HFF-Myc (cell line): ENCODE measurements at places on chromosomes 12 and 14.

DNA sequence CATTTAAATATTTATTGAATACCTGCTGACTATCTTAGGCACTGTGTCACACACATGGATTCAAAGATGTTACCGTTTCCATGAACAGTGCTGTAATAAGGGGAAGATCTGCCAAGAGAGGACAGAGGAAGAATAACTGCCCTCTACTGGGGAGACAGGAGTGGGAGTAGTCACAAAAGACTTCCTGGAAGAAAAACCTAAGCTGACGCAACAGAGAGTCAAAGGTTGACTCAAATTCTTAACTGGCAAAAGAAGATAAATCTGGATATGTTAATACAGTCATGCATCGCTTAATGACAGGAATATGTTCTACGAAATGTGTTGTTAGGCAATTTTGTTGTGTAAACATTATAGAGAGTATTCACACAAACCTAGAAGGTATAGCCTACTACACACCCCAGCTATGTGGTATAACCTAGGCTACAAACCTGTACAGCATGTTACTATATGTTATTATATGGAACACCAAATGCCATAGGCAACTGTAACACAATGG lies 51.5 kb downstream of the DCAF5 start:
- DNase-seq: no peak

DNA sequence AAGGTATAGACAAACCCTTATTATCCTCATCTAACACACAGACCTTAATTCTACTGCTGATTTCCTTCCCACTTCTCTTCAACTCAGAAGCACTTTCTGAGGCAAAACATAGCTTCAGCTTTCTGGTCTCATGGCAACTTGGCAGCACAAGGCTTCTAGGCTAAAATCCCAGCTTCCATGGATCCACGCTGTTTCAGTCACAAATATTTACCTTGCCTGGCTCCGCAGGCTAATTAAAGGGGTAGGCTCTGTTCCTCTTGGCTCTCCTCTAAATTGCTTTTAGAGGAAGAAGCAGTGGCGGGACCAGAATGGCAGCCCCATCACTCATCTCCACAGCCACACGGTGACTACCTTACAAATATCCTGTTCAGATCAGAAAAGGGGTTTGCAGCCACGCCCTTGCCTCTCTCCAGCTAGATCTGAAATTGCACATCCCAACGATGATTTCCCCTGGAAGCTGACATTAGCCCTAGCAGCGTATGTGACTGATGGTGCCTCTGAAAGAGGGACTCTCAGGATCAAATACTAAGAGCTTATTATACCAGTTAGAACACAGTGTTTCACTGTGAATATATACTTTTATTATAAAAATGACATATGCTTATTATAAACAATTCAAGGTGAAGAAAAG lies 221.5 kb upstream of the NUDT4 start:
- DNase-seq: no peak

DNA sequence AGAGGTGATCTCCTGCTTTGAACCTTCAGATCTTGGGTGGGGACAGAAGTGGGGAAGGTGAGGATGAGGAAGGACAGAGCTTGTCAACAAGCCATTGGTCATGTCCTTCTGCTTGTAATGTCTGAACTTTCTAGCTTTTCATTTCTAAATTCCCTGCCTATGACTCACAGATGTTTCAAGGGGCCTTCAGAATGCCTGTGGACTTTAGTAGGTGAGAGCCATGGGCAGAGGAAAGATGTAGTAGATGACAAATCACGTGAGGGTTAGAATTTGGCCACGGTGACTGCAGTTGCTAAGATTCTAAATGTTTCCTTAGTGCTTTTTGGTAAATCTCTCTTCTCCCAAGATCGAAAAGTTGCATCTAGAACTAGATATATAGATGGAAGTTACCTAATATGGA lies 18.7 kb upstream of the CREBL2 start:
- DNase-seq: no peak

- DNase-seq: no peak
Observed at GRCh38 chr12:83010169-83010804, 323.6 kb downstream of the TMTC2 start.

- DNase-seq: no peak
Observed at GRCh38 chr14:76262641-76263040, 110.9 kb downstream of the GPATCH2L start.

- DNase-seq: peak; percentile 63
Observed at GRCh38 chr14:75452900-75453816, 25.3 kb downstream of the JDP2 start.

GRCh38 chr14:24809135-24809534 lies 175.1 kb upstream of the GZMB start:
- DNase-seq: no peak

DNA sequence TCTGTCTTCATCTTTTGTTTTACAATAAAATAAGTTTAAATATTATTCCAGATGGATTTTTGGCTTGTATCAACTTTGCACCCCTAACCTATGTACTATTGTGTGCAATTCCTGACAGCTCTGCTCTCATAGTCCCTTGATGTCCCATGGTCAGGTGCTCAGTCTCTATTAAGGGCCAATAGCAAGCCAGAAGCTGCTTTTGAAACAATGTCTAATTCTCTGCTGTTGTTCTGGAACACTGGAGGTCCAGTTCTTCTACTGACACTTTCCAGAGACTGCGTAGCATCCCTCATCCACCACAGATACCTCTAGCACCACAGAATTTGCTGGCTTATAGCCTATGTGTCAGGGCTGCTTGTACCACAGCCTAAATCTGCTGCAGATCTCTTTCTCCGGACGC lies 74.6 kb downstream of the BRMS1L start:
- DNase-seq: no peak

DNA sequence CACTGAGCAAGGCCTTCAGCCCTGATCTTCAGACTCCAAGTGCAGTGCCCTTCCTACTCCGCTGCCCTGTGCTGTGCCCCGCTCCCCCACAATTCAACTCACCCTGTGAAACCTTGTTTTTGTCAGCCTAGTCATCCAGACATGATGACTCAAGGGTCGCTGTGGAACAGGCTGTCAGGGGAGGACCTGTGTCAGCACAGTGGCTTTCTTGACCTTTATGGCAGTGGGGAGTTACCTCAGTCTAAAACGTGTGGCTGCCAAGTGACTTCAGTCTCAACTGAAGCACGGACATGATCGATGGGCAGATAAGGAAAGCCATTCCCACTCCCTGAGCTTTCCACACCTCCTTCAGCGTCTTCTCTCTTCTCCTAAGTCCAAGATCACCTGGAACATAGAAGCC lies 16.3 kb upstream of the FLVCR2 start:
- no peak for DNase-seq

DNA sequence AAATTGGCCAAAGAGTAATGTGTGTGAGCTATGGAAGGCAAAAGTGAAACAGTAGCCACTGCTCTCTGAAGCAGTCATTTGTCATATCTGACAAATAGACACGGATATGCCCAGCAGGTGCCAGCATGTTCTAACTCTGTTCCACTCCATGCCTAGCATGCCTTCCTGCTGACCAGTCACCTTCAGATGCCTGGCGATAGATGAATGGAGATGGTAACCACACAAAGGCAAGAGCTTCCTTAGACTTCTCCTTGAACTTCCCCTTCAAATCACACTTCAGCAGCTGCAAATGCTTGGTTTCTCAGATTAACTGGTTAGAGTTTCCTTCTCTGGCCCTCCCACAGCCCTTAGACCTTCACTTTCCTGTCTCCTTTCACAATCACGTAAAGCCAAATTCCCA lies 429.9 kb downstream of the DAD1 start:
- DNase-seq: no peak

GRCh38 chr12:45051572-45052125 lies 750 bp upstream of the DBX2 start:
- peak; percentile 16 for DNase-seq

DNA sequence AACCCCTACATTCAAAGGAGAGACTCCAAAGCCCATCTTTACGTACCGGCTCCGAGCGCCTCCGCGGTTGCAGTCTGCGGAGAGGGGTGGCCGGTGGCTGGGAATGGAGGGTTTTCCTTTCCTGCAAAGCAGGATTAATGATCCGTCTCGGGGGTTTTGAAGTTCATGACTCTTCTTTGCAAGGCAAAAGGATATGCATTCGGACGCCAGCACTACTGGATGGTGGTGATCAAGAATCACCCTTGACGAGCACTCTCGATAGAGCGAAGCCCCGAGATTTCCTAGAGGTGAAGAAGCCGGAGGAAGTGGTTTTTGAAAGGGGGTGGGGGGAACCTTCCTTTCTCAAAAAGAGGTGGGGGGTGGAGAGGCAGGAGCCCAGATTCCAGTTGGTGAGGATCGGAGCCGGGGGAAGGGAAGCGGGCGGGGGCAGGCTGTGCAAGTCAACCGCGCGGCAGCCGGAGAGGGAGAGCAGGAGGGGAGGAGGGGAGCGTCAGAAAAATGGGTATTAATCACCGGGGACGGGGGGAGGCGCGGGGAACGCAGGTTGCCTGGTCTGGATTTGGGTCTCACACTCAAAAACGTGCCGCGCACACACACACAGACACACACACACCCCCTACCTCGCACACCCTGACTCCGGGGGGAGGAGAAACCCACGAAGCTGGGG lies at the start of gene GRIN2B:
GRIN2B (minus strand) TSS at position 307 of the 667 bp plus-strand sequence. CDS start 115,394 bp downstream, outside the sequence.
- DNase-seq: no peak

GRCh38 chr12:72315858-72316257 lies 43.7 kb downstream of the TRHDE start:
- no peak for DNase-seq

- DNase-seq: no peak
Observed at GRCh38 chr12:81722004-81722403, 37.1 kb downstream of the PPFIA2 start.
